HFFc6 (cell line): ENCODE measurements at places on chromosomes 7 and 10.

GRCh38 chr7:94332571-94332970 is 62.1 kb upstream of the COL1A2 start:
- DNase-seq, result no peak

- no peak for DNase-seq
Observed at GRCh38 chr10:79044036-79044632, 24.6 kb upstream of the ZMIZ1 start.

GRCh38 chr7:30206491-30206890 is 71.7 kb downstream of the MTURN start:
- DNase-seq, result peak; percentile 30

DNA sequence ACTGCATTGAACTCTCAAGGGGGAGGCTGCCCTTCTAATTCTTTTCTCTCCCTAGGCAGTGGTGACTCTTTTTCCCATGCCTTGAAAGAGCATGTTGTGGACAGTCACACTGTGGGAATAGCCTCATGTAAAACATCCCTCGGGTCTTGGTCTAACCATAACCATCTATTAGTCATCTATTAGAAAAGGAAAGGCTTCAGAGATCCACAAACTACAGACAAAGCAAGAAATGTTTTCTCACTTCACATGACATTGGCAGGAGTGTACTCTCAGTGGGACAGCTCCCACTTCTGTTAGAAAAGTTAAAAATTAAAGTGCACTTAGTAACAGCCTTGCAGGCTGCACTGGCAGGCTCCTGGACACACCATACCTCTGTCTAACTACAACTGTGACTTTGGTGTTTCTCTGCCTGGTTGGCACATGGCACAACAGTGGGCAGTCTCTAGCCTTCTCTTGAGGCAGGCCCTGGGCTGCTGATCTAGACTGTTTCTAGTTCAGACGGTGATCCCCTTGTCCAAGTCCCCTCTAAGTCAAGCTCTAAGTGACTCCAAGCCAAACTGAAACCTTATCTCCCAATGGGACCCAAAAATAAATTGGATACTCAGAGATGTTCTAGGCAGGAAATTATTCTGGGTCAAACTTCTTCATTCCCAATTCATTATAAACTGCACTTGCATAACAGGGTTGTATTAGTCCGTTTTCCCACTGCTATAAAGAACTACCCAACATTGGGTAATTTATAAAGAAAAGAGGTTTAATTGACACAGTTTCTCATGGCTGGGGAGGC is 57.9 kb upstream of the ITGB1 start:
- DNase-seq, result peak; percentile 61

DNA sequence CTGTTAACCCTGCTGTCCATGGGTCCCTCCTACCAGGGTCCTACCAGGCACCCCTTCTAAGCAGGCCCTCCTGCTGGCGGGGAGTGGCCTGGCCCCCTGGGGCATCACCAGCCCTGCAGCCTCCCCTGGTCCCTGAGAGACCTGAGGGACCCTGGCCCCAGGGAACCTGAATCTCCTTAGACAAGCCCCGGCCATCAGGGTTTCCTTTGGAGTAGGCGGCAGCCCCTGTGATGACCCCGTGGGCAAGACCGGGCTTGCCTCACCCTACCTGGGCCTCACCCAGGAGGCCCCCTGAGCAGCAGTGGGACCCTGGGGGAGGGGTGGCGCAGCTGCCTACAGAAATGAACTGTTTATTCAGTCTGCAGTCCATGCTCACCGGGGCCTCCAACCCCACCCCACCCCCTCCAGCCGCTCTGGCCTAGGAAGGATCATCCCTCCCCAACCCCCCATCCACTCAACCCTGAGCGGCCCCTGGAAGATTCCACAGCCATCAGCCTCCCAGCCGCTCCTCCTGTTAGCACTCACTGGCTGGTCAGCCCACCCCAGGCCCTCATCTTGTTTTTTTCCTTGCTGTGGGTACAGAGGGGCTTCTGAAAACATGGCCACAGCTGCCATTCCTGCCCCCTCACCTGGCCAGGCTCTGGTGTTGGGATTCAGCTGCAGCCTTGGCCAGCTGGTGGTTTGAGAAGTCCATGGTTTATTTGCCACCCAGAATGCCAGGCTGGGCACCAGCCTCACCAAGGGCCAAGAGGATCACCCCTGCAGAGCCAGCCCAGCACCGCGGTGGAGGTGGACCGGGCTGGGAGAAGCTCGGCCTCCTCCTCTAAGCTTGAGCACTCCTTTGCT is 34.8 kb upstream of the CHST15 start:
- no peak for DNase-seq

DNA sequence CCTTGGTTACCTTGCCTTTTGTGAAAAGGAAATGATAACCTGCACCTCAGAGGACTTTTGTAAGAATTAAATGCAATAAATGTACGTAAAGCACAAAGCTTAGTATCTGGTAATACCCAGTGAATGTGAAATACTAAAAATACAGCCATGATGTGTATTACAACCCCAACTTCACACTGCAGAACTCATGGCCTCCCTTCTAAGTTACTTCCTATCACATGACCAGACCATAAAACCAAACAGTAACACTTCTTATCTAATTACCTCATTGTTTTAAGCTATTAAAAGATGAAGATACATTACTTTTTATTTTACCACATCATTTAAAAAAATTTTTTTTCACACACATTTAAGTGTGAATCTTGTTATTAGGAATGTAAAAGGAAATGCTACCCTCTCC is 29.0 kb downstream of the VPS41 start:
- no peak for DNase-seq

- DNase-seq, result no peak
Observed at GRCh38 chr7:134201569-134202261, 74.6 kb downstream of the LRGUK start.

DNA sequence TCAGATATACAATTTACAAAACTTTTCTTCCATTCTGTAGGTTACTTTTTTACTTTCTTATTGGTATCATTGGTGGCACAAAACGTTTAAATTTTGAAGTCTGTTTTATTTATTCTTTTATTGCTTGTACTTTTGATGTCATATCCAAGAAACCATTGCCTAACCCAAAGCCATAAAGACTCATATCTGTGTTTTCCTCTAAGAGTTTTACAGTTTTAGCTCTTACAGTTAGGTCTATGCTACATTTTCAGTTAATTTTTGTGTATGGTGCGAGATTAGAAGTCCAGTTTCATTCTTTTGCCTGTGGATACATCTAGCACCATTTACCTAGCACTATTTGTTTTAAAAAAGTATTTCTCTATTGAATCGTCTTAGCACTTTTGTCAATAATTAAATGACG is 53.7 kb downstream of the BLNK start:
- no peak for DNase-seq

DNA sequence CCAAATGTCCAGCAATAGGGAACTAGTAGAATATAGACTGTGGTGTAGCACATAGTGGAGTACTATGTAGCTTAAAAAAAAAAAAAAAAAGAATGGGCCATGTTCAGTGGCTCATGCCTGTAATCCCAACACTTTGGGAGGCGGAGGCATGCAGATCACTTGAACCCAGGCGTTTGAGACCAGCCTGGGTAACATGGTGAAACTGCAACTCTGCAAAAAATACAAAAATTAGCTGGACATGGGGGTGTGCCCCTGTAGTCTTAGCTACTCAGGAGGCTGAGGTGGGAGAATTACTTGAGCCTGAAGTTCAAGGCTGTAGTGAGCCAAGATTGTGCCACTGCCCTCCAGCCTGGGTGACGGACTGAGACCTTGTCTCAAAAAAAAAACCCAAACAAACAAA is 64.4 kb downstream of the CHN2 start:
- no peak for DNase-seq

GRCh38 chr7:155706376-155706775 is 61.9 kb downstream of the RBM33 start:
- no peak for DNase-seq

- no peak for DNase-seq
Observed at GRCh38 chr7:99139036-99139435, 4.9 kb downstream of the SMURF1 start.

- no peak for DNase-seq
Observed at GRCh38 chr7:45055594-45056219, 33.1 kb downstream of the NACAD start.

DNA sequence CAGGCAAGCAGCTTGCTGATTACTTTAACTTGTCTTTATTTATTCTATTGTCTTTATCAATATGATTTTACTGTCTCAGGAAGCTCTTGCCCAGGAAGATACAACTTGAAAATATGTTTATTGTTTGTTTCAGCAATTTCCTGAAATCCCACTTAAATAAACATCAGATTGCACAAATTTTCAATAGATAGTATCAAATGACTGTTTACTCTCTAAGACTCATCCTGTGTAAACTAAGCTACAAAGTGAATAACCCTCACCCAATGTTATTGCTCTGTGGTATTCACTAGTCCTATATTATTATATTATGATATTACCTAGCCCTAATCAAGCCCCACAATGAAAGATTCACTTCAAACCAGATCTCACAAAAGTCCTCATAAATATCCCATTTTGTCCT is 130.4 kb upstream of the HPS1 start:
- DNase-seq, result no peak

GRCh38 chr7:65832281-65832680 is 40.6 kb upstream of the VKORC1L1 start:
- peak; percentile 15 for DNase-seq

- DNase-seq, result no peak
Observed at GRCh38 chr7:463817-464453, 55.7 kb downstream of the PDGFA start.

- DNase-seq, result no peak
Observed at GRCh38 chr10:51685768-51686167, 13.6 kb downstream of the CSTF2T start.

- DNase-seq, result peak; percentile 75
Observed at GRCh38 chr10:63465293-63466143, at the start of gene JMJD1C. Gene JMJD1C (minus strand): TSS chr10:63465977. CDS start chr10:63465662, 315 bp downstream.

DNA sequence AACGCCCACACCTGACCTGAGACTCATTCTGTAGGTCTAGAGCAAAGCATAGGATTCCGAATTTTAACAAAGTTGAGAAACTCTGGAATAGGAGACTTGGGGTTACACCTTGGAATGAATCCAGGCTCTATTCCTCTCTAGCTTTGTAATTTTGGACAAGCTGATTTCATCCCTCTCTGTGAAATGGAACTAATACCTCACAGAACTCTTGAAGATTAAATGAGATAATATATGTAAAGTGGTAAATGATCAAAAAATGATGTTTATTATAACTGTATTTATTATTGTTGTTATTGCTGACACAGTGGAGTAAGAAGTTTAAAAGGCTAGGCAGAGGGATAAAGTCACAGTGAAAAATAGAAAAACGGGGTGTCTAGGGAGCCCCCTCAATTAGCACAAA is 32.3 kb downstream of the CASP7 start:
- DNase-seq, result no peak

GRCh38 chr7:100685049-100685605 is 8.9 kb downstream of the GIGYF1 start:
- no peak for DNase-seq

- no peak for DNase-seq
Observed at GRCh38 chr10:76998451-76998850, 639.2 kb downstream of the KCNMA1 start.

- DNase-seq, result no peak
Observed at GRCh38 chr7:120164-120991, 72.0 kb upstream of the FAM20C start.

- no peak for DNase-seq
Observed at GRCh38 chr10:61316676-61317265, 136.4 kb downstream of the TMEM26 start.

DNA sequence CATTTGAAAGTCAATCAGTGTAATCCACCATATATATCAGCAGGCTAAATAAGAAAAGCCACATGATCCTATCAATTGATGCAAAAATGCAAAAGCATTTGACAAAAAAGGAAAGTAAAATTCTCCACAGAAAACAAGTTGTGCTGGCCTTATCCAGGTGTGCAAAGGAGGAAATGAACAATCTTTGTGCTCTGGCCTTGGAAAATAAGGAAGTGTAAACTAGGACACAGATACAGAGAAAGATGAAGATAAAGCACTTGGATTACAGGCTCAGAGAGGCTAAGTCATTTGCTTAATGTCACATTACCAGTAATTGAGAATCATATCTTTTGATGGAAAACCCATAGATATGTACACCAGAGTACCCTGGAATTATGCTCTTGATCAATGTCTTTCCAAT is 54.5 kb downstream of the CXCL12 start:
- DNase-seq, result no peak

DNA sequence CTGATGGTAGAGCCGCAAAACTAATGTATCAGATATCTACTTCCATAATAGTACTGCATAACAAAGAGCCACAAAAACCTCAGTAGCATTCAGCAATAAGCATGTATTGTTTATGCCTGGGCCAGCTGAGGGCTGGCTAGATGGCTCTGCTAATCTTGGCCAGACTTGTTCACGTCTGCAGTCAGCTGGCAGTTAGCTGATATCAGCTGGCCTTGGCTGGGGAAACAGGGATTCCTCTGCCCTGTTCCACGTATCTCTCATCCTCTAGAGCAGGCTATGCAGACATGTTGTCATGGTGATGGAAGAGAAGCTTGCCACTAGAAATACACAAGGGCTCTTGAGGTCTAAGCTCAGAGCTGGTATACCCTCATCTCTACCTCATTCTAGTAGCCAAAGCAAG is 62.9 kb downstream of the GRM8 start:
- no peak for DNase-seq

DNA sequence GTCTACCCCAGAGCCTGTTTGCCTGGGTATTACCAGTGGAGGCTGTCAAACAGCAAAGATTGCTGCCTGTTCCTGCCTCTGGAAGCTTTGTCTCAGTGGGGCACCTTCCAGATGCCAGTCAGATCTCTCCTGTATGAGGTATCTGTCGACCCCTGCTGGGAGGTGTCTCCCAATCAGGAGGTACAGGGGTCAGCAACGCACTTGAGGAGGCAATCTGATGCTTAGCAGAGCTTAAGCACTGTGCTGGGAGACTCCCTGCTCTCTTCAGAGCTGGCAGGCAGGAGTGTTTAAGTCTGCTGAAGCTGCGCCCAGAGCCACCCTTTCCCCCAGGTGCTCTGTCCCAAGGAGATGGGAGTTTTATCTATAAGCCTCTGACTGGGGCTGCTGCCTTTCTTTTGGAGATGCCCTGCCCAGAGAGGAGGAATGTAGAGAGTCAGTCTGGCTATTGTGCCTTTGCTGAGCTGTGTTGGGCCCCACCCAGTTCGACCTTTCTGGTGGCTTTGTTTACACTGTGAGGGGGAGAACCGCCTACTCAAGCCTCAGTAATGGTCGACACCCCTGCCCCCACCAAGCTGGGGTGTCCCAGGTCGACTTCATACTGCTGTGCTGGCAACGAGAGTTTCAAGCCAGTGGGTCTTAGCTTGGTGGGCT is 62.2 kb downstream of the PPP1R9A start:
- no peak for DNase-seq

- no peak for DNase-seq
Observed at GRCh38 chr10:129758207-129759021, 205.7 kb downstream of the EBF3 start.

- DNase-seq, result no peak
Observed at GRCh38 chr7:24313777-24314176, 29.8 kb downstream of the NPY start.

GRCh38 chr7:64884913-64885370 is 18.1 kb upstream of the ZNF273 start:
- DNase-seq, result no peak

- DNase-seq, result no peak
Observed at GRCh38 chr7:26428571-26428970, 136.9 kb downstream of the SNX10 start.
